ENCODE measurements at places on chromosomes 7 and 10. TPM values are rescaled to one million over a fixed set of nuclear protein-coding genes. Genes with fewer than 3 reads are reported as not detected.

The CDHR3 gene
- 1.7 TPM for total RNA-seq

The VAX1 gene
- not detected for total RNA-seq

The C10orf67 gene
- 0.18 TPM for total RNA-seq

The CDC14C gene
- total RNA-seq: under 0.01 TPM

The HOXA13 gene
- total RNA-seq: not detected

DNA sequence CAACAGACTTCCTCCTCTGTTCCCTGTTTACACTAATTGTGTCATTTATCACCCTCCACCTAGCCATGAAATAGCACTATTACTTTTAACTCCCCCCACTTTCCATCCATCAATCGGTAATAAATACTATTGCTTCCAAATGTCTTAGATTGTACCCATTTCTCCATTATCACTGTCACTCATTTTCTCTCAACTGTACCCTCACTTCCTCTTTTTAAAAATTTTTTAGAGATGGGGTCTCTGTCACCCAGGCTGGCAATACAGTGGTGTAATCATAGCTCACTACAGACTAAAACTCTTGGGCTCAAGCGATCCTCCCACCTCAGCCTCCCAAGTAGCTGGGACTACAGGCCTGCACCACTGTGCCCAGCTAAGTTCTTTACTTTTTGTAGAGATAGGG, 123.5 kb upstream of the EGR2 start:
- H3K27ac ChIP-seq: no peak overlapping the region
- DNase-seq: no peak
- no peaks in the 10 kb centered on the region for H3K4me1 ChIP-seq
- H3K4me3 ChIP-seq: no peak overlapping the region
- peaks cover 2% of the 10 kb centered on the region for H3K27me3 ChIP-seq

DNA sequence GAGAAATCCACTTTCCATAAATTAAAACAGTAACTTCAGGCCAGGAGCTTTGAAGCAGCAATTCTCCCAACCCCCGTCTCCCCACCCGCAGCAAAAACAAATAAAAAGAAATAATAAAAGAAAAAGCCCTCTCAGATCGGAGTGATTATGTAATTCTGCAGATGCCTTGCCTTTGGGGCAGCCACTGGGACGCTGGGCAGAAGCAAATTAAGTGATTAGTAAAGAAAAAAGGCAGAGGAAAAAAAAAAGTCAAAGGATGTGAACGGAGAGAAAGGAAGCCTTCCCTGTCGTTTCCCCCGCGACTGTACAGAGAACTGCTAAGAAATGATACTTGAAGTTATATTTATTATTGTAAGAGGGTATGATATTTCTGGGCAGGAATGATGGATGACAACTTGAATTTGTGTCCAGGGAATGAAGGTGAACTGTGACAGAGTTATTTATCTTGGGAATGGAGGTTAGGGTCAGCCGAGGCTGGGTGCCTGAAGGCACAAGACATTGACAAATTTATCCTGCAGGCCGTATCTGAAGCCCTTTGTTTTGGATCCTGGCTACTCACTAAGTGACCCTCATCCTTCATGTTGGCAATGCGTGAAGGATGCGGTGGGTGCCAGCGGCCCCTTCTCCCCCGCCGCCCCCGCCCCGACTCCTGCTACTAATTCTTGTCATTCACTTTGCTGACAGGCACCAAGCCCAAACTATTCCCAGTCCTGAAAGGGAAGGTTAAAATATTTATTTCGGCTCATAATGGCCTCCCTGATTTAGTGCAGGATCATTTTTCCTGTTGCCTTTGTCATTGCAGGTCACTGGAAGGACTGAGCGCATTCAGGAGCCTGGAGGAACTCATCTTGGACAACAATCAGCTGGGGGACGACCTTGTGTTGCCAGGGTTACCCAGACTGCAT, 604.0 kb downstream of the LRMDA start:
- no peak overlapping the region for H3K27ac ChIP-seq
- DNase-seq: no peak

DNA sequence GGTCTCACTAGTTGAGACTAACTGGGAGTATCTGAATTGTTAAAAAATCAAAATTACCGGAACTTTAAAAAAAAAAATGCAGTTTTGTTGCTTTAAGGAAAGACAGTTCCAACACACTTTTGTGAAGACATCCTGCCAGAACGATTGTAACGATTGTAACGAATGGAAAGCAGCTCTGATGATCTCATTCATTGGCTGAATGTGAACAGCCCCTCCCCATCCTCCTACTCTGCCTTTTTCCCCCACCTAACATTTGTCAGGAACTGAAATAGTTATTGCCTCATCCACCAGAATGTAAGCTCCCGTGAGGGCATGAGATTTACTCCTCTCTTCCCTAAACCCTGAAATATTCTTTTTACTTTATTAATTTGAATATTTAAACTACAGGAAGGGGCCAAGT, 23.1 kb upstream of the ZC3HAV1L start:
- H3K36me3 ChIP-seq: peaks cover 14% of the 10 kb centered on the region
- H3K4me1 ChIP-seq: no peaks in the 10 kb centered on the region
- H3K27me3 ChIP-seq: no peaks in the 10 kb centered on the region
- H3K27ac ChIP-seq: no peak overlapping the region
- peak; percentile 23 for DNase-seq
- H3K4me3 ChIP-seq: no peak overlapping the region

DNA sequence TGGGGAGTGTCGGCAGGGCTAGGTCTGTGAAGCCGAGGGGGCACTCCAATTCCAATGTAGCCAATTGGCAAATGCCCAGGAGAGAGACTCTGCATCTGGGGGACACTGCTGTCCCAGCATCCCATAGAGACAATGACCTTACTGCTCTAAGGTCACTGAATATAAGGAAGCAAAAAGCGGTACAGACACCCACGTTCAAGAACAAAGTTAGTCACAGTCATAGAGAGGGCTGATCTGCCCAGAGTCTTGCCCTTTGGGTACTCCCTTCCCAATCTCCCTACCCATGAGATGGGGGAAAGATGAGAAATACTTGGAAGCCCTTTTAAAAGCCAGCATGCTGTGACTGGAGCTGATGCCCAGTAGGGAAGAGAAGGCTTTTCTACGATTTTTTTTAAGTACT, 76.3 kb upstream of the GSDME start:
- H3K36me3 ChIP-seq: peaks cover 4% of the 10 kb centered on the region
- peaks cover 7% of the 10 kb centered on the region for H3K4me1 ChIP-seq
- no peak overlapping the region for H3K27ac ChIP-seq
- H3K27me3 ChIP-seq: no peaks in the 10 kb centered on the region

DNA sequence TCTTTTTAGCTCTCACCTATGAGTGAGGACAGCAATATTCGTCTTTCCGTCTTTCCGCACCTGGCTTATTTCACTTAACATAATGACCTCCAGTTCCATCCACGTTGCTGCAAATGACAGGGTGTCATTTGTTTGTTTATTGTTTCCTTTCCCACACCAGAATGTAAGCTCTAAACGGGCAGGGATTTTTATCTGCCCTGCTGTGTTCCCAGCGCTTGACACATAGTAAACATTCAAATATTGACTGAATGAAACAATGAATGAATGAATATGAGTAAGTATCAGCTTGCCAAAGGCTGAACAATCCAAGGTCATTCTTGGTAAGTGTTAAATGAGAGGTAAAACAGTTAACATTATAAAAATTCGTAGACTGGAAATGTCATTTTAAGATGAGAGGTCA, 12.8 kb downstream of the SH3PXD2A start:
- no peaks in the 10 kb centered on the region for H3K27me3 ChIP-seq
- H3K36me3 ChIP-seq: no peaks in the 10 kb centered on the region
- H3K4me3 ChIP-seq: no peak overlapping the region
- no peak overlapping the region for H3K27ac ChIP-seq

DNA sequence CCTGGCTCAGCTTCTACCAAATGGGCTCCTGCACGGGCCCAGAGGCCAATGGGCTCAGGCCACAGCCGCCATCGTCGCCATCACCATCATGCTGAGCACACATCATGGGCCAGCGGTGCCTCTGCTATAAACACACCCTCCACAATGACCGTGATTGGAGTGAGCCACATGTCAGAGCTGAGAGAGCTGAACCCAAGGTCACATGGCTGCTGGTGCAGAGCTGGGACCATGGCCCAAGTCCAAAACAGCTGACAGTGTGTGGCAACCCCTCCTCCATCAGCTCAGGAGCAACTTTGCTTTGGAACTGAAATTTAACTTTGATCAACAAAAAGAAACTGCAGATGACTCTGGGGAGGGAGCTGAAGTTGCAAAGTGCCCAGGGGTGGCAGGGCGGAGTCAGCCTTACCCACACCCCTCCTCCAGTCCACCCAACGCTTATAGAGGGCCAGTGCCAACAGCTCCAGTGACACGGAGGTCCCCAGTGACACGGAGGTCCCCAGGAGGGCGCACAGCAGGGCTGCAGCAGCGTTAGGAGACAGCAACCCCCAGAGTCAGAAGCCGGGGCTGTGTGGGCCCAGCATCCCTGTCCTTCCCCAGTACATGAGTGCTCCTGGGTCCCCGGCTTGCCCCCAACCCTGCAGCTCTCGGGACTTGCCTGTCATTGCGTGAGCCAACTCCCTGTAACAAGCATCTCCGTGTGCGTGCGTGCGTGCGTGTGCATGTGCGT, 249.6 kb downstream of the ELFN1 start:
- no peaks in the 10 kb centered on the region for H3K36me3 ChIP-seq
- H3K4me1 ChIP-seq: peaks cover 8% of the 10 kb centered on the region
- no peak overlapping the region for H3K27ac ChIP-seq

- H3K4me3 ChIP-seq: peak overlapping the region; percentile 21
- H3K27ac ChIP-seq: no peak overlapping the region
- no peaks in the 10 kb centered on the region for H3K4me1 ChIP-seq
Measured at GRCh38 chr7:128938544-128939074, 882 bp downstream of the IRF5 start.

DNA sequence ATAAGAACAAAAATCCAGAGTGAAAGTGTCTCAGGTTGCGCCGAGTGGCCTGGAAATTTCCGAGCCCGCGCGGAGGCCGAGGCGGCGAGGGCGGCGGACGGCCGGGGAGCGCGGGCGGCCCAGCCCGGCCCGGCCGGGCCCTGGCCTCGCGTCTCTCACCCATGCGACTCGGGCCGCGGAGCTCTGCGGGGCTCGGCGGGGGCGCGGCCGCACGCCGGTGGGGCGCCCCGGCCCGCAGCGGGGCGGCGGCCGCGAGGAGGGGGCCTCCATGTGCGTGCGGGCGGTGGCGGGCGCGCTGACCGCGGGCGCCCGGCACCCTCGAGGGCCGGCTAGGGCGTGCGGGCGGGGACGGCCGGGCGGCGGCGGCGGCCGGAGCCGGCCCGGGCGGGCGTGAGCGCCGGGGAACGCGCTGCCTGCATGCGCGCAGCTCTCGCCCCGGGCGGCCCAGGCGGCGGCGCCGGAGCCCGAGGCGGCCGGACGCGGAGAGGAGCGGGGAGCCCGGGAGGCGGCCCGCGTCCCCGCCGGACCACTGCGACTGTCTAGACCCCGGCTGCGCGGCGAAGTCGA, 302 bp upstream of the EN2 start:
- no peaks in the 10 kb centered on the region for H3K36me3 ChIP-seq
- peaks cover 92% of the 10 kb centered on the region for H3K27me3 ChIP-seq

DNA sequence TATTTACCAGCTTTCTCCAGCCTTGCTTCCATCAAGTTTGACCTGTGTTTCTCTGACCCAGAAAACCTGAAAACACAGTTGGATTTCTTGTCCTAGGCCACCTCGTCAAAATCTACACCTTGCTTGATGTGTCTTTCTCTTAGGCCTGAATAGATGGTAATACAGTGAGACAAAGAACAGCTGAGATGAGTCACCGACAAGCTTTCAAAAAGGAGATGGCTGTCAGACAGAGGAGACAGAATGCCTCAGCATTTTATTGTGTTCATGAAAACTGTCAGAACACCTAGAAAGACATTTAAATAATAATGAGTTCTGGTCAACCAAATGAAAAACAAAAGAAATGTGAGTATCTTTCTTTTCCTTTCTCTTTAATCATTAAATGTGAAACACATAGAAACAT, 119.7 kb upstream of the SORCS1 start:
- no peaks in the 10 kb centered on the region for H3K27me3 ChIP-seq
- H3K4me1 ChIP-seq: no peaks in the 10 kb centered on the region
- H3K36me3 ChIP-seq: no peaks in the 10 kb centered on the region
- no peak overlapping the region for H3K27ac ChIP-seq

DNA sequence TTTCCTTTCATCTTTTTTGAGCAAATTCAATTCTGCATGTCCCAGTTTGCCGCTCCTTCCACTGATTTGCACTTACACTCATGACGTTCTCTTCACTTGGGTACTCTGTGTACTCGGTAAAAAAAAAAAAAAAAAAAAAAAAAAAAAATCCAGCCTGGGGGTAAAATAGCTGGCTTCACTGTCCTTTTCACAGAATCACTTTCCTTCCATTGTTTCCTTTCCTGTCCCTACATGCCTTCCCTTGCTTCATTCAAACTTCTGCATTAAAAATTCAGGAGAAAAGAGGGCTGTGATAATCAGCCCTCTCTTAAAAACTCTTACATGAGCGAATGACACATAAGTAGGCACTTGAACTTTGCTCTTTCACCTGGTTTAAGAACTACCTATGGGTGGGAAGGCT, 8.7 kb downstream of the ANKRD1 start:
- no peak for DNase-seq
- H3K27me3 ChIP-seq: no peaks in the 10 kb centered on the region
- H3K4me3 ChIP-seq: no peak overlapping the region
- H3K36me3 ChIP-seq: no peaks in the 10 kb centered on the region

- no peak overlapping the region for H3K4me3 ChIP-seq
- H3K27ac ChIP-seq: no peak overlapping the region
- H3K27me3 ChIP-seq: peaks cover 15% of the 10 kb centered on the region
Measured at GRCh38 chr7:95469848-95470247, 15.9 kb upstream of the ASB4 start.

- no peak overlapping the region for H3K27ac ChIP-seq
- H3K4me3 ChIP-seq: no peak overlapping the region
- H3K36me3 ChIP-seq: no peaks in the 10 kb centered on the region
- H3K27me3 ChIP-seq: no peaks in the 10 kb centered on the region
- H3K4me1 ChIP-seq: peaks cover 5% of the 10 kb centered on the region
Measured at GRCh38 chr7:46713868-46714596, 793.0 kb upstream of the IGFBP3 start.

DNA sequence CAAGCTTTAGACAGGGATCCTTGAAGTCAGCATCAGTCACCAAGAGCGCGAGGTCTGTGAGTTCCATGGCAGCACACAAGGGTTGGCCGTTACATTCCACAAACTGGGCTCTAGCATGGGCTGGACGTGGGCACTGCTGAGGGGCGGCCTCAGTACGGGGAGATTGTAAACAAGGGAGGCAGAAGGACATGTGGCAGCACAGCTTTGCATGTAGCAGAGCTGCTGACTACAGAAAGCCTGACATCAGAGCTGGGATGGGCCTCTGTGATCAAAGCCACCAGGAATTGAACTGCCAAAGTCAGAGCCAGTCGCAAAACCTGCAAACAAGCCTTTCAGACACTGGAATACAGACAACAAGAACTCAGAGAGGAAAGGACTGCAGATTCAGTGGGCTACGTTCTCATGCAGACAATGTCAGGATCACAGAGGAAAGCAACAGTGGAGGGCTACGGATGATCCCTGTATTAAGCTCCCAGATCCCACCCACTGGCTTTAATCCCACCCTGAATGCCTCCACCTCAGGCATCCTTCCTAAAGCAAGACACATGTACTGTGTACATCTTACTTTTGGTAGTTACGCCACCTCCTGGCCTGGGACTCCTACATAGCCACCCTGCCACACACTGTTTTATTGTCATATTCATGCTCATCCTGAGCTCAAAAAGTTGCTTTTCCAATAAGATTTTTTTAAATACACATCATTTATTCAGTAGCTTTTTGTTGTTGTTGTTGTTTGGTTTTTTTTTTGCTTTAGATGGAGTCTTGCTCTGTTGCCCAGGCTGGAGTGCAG, 291.1 kb upstream of the IMMP2L start:
- no peaks in the 10 kb centered on the region for H3K27me3 ChIP-seq
- no peak overlapping the region for H3K4me3 ChIP-seq
- H3K27ac ChIP-seq: no peak overlapping the region
- no peaks in the 10 kb centered on the region for H3K4me1 ChIP-seq
- no peaks in the 10 kb centered on the region for H3K36me3 ChIP-seq

GRCh38 chr7:2069472-2069860, 163.3 kb downstream of the MAD1L1 start:
- peaks cover 16% of the 10 kb centered on the region for H3K36me3 ChIP-seq
- no peaks in the 10 kb centered on the region for H3K4me1 ChIP-seq
- no peak overlapping the region for H3K4me3 ChIP-seq
- H3K27me3 ChIP-seq: no peaks in the 10 kb centered on the region
- H3K27ac ChIP-seq: no peak overlapping the region
